T follicular helper cell (primary cell): ENCODE measurements at places on chromosomes 7 and 10.

GRCh38 chr10:127971101-127971946, 64.4 kb downstream of the PTPRE start:
- DNase-seq: no peak

GRCh38 chr10:7773845-7774801, 13.7 kb downstream of the KIN start:
- no peak for DNase-seq

DNA sequence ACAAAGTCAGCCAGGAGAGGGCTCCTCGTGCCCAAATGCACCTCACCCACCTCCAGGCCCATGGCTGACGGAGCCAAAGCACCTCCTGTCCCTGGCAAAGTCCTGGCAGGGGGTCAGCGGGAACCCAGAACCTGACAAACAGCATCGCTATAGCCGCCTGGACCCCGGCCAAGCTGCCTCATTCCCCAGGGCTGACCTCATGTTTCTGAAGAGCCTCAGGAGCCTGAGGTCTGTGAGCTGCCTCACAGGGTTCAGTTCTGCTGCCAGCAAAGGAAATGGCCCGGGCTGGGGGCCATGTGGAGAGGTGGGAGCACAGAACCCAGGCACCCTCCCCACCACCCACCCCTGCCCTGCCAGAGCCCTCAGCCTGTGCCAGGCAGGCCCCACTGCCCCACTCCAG, 4.2 kb upstream of the NANOS1 start:
- DNase-seq: no peak

- DNase-seq: no peak
Observed at GRCh38 chr7:36096460-36097095, 56.5 kb upstream of the EEPD1 start.

DNA sequence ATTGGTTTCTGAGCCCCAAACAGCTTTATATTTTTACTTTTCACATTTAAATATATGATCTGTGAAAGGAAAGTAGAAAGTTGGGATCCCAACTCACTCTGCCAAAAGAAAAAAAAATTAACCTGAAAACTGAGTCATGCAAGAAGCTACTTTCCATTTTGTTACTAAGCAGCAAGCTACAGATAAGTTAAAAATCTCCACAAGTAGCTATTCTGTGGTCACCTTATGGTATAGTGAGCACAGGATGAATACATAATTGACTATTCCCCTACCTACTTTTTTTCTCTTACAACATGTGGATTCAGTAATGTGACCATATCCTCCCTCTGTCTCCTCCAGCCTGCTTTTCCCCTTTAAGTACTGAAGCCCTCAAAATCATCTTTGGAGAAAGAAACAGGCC, 30.3 kb upstream of the CREB3L2 start:
- DNase-seq: no peak

GRCh38 chr10:94546049-94546900, 687 bp downstream of the HELLS start:
- DNase-seq: no peak

DNA sequence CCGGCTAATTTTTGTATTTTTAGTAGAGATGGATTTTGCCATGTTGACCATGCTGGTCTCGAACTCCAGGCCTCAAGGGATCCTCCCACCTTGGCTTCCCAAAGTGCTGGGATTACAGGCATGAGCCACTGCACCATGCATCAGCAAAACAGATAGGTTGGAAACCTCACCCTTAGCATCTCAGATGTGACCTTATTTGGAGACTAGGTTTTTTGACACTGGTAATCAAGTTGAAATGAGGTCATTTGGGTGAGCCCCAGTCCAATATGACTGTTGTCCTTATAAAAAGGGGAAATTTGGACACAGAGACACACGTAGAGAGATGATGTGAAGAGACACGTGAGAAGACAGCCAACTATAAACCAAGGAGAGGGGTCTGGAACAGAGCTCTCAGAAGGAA, 42.5 kb upstream of the TPST1 start:
- DNase-seq: no peak

GRCh38 chr7:87151729-87152111, 533 bp upstream of the DMTF1 start:
- DNase-seq: no peak

- DNase-seq: no peak
Observed at GRCh38 chr10:24305551-24306506, 96.9 kb downstream of the KIAA1217 start.

GRCh38 chr7:30533886-30534285, 29.3 kb upstream of the GGCT start:
- no peak for DNase-seq

DNA sequence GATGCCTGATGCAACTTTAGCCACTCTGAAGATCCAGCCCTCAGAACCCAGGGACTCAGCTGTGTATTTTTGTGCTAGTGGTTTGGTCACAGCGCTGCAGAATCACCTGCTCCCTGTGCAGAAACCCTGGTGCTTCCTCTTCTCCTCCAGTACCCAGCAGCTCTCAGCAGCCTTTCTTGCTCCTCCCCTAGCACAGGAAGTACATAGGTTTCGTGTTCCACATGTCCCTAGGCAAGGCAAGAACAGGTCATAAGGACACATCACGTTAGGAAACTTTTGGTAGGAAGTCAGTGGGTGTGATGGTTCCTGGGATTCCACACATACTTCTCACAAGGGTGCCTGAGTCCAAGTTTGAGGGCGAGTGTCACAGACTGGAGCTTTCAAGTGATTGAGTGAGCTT, 167.9 kb upstream of the PRSS1 start:
- no peak for DNase-seq

GRCh38 chr7:84612981-84613681, 418.5 kb upstream of the SEMA3A start:
- no peak for DNase-seq

DNA sequence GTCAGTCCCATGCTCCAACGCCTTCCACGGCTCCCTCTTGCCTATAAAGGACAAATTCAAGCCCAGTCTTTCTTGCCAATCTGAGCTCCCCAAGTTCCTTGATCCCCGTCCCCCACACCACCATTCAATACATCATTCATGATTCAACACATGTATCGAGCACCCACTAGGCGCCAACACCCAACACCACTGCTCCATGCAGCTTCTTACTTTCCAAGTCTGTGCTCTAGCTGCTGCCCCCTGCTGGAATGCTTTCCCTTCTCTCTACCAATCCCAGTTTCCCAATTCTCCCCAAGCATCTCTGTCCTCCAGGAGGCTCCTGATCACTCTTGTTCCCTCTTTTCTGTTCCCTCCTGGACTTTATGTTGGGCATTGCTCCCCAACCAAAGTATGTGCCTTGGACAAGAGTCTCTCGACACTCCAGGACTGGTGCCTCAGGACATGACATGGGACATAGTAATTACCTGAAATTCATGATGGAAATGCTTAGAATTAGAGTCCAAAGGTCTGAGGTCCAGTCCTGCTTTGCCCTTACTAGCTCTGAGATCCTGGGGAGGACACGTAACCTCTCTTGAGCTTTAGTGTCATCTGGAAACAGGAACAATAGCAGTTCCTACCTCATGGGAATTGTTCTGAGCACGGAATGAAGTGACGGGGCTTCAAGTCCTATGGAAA, 172.7 kb downstream of the NEURL1 start:
- no peak for DNase-seq

DNA sequence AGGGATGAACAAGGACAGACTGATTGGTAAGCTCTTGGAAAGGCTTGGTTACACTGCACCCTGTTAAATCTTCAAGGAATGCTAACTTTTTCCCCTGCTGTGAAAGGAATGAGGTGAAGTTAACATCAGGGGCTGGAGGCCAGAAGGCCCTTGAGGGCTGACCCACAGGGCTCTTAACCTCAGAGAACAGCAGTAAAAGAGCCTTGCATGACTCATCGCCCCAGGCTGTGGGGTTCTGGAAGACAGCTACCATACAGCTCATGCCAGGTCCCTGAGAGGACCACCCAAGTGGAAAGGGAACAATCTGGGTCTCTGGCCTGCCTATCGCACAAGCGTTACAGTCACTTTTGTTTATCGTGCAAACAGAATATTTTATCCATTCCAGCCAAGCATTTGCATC, 54.4 kb downstream of the CYP2C9 start:
- no peak for DNase-seq

- no peak for DNase-seq
Observed at GRCh38 chr7:9961161-9961922, 1012.3 kb upstream of the PHF14 start.

- DNase-seq: no peak
Observed at GRCh38 chr7:2008101-2008935, 224.4 kb downstream of the MAD1L1 start.

GRCh38 chr10:6013413-6014192, 36.3 kb upstream of the IL15RA start:
- DNase-seq: no peak

- DNase-seq: no peak
Observed at GRCh38 chr7:84336303-84336702, 141.7 kb upstream of the SEMA3A start.

DNA sequence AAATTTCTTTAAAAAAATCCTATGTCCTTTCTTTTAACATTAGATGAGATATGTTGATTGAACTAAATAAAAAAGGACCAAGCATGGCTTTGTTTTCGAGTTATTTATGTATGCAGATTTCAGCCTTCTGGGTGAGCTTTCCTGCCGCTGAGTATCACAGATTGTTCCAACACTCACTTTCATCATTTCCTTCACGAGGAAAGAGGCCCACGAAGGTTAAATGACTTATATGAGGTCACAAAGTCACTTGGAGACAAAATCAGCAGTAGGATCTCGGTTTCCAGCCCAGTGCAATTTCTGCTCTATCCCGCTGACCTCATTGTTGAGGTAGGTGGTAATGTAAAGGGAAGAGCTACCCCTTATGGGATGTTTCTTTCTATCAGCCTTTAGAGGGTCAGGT, 226.8 kb downstream of the SKAP2 start:
- no peak for DNase-seq

GRCh38 chr7:29500719-29501118, 62.9 kb upstream of the PRR15 start:
- no peak for DNase-seq

DNA sequence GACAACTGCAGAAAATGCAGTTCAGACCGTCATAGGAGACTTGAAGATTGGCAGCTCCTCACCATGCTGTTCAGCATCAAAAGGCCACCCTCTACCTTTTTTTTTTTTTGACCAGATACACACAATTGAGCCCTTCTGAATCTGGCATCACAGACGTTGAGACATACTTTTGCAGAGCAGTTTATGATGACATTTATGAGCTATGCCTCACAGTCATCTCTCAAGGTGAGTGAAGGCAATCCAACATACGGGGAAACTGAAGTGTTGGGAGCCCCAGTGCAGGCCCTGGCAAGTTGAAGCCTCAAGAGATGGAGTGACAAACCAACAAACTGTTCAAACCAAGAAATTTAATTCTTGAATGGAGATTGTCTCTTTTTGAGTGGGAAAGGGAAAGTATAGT, 83.6 kb upstream of the DLX6 start:
- no peak for DNase-seq

DNA sequence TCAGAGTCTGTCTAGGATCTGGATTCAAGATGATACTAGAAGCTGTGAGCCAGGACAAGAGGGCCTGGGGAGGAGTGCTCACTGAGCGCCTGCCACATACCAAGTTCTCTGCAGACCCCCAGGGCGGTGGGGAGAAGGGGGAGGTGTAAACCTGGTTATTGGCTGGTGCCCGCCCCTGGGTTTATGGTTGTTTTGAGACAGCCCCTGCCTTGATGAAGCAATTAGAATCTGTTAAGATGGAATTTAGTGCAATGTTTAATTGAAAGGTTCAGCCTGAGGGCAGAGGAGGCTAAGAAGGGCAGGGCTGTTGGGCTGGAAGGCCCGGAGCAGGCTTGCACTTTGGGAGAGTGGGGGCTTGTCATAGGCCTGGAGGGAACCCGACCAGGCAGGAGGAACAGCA, 42.7 kb downstream of the PRF1 start:
- DNase-seq: no peak

- DNase-seq: no peak
Observed at GRCh38 chr7:133050200-133050995, 31.5 kb downstream of the CHCHD3 start.

DNA sequence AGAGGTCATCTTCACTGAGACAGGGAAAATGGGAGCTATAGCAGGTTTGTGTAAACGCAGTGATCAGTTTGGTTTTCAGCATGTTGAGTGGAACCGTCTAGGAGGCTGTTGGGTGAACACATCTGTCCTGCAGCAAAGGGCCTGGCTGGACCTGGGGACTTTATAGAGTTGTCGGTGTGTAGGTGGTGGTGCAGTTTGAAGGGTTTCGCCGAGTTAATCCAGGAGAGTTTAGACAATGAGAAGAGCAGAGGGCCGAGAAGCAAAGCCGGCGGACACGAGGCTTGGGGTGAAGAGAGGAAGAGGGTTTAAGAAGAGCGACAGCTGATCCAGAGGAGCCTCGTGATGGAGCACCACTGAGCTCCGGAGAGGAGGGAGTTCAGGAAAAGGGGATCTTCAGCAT, 39.1 kb downstream of the IL15RA start:
- no peak for DNase-seq

DNA sequence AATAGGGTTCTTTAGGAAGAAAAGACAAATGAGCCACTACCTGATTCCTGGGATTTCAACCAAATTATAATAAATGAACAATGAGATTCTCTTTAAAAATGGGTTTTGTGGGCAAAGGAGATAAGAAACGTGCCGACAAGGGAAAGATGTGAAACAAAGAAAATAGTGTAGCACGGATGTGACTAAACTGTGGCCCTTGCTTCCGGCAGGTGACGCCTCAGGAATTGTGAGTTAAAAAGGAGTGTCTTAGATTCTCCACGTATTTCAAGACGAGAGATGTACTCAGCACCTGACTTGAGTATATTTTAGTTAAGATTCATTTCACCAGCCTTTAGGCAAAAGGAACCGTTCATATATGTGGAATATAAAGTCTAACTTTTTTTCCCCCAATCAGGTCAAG, 75.9 kb downstream of the DNAH11 start:
- no peak for DNase-seq

DNA sequence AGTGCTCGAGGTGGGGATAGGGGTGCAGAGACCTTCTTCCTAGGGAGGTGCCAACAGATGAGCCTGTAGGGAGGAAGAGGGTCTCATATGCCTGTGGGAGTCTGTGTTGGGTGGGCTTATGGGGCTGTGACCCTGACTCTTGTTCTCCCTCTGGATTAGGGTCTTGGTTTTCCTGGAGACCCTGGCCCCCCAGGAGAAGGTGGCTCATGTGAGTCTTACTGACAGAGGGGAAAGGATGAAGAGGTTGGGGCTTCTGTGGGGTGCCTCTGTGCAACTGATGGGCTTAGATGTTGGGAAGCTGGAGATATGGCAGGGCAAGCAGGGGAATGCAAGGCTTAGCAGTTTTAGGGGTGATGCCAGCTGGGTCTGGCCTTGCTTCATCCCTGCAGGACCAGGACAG, 20.2 kb upstream of the VOPP1 start:
- no peak for DNase-seq

DNA sequence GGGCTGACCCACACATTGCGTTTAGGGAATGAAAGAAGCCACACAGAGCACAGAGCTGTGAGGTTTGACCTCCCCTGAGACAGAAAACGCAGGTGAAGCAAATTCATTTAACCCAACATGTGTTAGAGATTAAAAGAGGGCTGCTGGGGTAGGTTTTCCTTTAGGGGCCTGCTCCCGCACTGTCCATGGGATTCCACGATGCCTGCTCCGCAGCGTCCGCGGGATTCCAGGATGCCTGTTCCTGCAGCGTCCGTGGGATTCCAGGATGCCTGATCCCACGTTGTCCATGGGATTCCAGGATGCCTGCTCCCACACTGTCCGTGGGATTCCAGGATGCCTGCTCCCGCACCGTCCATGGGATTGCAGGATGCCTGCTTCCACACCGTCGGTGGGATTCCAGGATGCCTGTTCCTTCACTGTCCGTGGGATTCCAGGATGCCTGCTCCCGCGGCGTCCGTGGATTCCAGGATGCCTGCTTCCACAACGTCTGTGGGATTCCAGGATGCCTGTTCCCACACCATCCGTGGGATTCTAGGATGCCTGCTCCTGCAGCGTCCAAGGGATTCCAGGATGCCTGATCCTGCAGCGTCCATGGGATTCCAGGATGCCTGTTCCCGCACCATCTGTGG, 78.7 kb downstream of the VIPR2 start:
- DNase-seq: no peak
